ENCODE measurements at places on chromosomes 5 and 9.

GRCh38 chr5:61030163-61030482 lies 85.1 kb downstream of the NDUFAF2 start:
- no peak for DNase-seq

GRCh38 chr5:16774806-16775205 lies 158.0 kb upstream of the RETREG1 start:
- DNase-seq = no peak

DNA sequence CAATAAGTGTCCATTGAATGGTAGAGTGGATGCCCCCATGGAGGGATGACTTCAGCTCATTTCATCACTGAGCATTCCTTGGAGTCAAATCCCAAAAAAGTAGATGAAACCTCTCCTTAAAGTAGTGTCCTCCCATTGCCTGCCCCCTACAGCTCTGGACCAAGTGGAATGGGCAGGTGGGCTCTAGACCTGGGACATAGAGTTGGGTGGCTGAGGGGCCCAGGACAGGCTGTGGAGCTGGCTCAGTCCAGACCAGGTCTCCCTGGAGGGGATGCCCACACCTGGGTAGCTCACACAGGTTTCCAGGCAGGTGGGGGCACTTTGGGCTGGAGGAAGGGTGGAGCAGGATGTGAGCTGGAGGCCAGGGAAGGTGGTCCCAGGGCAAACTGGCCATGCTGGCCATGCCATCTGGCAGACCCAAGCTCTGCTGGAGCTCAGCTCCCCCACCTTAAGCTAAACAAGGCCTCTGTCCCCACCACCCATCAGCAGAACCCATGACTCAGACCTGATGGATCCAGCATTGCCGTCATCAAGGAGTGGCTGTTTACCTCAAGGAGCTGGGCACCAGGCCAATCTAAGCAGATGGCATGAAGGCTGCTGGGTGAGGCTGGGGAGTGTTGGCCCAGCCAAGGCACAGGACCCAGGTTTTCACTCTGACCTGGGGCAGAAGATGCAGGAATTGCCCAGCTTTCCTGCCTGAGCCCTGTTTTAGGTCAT lies 6.2 kb upstream of the SPINK4 start:
- DNase-seq = peak; percentile 83

- no peak for DNase-seq
Observed at GRCh38 chr5:138359621-138360020, 7.1 kb downstream of the KDM3B start.

DNA sequence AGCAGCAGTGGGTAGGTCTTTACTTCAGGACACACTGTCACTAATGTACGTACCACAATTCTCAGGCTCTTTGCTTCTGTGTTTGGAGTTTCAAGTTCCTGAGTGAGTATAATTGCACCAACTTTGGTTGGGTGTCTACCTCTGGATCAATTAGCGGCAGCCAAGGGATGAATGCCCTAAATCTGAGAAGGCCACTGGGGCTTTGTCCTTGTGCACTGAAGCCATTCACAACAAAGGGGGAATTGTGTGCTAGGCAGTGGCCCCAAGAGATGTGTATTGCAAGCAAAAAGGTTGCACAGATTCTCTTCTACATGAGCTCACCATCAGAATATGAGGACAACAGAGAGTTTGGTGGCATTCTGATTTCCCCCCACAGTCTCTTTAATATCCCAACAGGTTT lies 3.9 kb upstream of the PHF24 start:
- DNase-seq = no peak

DNA sequence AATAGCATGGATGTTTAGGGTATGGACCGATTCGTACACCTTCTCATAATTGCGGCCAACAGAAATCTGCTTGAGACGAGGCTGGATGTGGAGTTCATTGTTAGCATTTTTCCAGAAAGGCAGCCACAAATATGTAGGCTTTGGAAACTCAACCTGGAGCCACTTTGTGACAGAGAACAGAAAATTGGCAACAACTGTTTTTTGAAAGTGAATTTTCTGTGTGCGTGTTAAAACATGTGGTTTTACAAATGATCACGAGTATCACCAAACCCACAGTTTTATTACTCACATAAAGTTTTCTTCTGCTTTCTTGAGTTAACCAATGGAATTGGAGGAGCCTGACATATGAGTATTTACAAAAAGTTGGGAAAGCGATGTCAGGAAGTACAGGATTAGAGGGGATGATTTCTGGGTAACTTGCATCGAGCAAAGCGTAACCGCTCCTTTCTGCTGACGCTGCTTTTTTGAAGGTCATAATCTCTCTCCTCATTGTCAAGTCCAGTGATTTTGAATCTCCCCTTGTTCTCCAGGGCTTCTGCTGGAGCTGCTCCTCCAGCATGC lies 138.5 kb upstream of the TAF11L2 start:
- no peak for DNase-seq

GRCh38 chr5:82894716-82895115 lies 182.5 kb downstream of the TMEM167A start:
- DNase-seq = no peak

DNA sequence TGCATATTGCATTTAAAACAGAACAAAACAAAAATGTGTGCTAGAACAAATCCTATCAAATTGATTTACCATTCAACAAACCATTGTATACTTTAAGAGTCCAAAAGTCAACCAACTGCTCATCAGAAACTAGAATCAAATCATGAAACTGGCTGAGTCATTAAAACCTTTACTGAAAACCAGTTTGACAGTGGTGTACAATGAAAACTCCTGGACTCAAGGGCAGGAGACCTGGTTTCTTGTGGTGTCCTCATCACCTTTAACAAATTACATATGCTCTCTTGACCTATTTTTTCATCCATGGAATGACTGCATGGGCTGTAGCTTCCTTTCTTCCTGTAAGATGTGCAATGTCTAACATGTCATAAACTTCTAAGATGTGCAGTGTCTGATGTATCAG lies 315.3 kb upstream of the SLC30A5 start:
- DNase-seq = no peak

DNA sequence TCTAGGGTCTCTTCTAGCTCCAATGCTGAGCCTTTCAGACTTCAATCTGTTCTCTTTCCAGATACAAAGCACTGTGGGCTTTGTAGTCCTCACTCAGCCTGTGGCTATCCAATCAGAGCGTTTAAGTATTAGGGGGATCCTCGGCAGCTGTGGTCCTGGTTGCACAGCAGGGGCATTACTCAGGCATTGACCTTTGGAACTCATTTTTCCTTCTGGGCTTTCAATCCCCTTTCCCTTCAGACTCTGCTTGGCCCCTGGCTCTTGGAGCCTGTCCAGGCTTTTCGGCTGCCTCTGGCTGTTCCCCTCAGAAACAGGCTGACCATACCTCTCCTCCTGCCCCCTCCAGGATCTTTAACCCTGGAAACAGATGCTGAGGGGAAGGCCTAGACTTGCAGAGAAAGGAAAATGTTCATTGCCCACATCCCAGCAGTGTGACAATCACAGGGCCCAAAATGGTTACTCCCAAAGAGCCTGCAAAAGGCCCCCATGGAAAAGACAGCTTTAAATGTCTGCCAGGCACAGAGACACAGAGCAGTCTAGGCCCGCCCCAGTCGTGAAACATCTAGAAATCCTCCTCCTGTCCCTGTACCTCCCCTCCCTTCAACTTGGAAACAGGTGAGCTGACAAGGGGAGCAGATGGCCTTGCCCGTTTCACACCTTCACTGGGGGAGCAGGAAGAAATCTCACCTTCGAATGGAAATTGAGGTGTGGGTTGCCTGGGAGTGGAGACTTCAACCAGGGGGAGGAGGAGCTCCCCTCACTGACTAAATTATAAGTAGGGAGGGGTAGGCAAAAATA lies 13.7 kb downstream of the C1QTNF2 start:
- no peak for DNase-seq

- no peak for DNase-seq
Observed at GRCh38 chr5:93141969-93142368, 439.1 kb downstream of the NR2F1-AS1 start.

GRCh38 chr5:113059232-113060040 lies 82.8 kb downstream of the DCP2 start:
- no peak for DNase-seq

DNA sequence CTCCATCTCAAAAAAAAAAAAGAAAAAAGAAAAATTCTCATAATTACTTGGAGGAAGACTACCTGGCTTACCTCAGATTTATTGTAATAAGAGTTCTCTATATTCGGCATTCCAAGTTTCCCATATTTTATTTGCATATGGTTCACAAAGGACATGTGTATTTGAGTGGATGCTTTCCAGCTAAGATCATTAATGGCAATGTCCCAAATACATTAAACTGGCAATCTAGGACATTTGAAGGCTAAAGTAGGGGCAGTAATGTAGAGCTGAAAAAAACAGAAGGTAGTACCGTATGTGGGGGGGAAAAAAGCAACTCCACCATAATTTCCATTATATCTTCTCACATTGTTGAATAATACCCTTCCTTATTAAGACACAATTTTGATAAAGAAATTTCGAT lies 4.9 kb downstream of the TUT7 start:
- DNase-seq = no peak

GRCh38 chr5:79190235-79190529 lies 45.7 kb upstream of the JMY start:
- DNase-seq = no peak

- DNase-seq = peak; percentile 90
Observed at GRCh38 chr9:136485049-136486045, 2.5 kb upstream of the SEC16A start.

DNA sequence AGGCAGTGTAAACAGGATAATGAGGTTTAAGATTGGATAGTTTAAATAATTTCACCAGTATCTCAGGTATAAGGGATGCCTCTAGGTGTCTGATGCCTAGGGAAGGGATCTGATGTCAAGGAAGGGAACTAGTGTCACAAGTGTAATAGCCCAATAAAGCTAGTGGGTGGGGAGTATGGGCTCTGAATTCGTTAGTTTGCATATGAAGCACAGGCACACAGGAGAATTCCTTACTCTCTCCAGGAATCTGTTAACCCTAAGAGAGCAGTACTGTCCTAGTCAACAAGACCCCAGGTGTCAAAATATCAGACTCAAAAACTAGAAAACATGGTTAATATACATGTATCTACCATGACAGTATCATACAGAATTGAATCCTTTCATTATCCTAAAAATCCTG lies 352.5 kb upstream of the CYLC2 start:
- no peak for DNase-seq

GRCh38 chr5:135462304-135462703 lies 10.2 kb upstream of the TIFAB start:
- no peak for DNase-seq

DNA sequence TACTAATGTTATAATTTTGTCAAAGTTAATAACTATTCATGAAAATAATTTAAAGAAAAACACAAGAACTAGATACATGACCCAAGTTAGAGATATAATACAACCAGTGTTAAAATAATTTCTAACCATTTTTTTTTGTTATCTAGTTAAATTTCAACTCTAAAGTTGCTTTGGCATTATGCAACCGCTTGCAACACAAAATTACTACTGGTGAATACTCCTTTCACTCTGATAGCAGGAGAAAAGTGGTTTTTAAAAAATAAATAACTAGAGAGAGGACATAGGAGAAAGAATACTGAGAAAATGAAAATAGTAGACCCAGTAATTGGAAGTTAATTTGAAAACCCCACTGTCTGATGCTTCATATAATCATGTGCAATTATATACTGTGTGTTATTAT lies 622.4 kb upstream of the GRIN3A start:
- no peak for DNase-seq

DNA sequence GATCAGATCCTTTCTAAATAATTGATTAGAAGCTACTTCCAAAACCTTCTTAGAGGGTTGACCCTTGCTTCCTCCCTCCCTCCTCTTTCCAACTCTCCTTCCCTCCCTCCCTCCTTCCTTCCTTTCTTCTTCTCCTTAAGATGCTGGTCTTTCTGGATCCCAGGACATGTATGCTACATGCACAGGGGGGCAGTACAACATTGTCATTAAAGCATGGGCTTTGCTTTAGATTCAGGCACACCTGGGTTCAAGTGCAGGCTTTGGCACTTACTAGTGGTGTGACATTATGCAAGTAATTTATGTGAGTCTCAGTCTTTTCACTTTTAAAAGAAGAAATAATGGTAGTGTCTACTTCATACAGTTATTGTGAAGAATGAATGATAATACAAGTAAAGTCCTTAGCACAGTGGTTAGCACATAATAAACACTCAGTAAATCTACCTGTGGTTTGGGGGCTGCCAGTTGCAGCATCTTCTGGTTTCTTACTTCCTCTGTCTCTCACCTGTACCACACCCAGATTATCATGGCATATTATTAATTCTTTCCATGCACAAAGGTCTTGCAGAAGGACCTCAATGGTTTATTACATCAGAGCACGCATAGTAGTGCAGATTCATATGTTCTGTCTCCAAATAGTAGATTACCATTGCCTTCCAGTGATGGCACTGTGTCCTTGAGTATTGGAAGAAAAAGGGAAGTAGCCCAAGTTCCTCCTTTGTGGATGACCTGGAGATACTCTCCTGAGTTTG lies 154.1 kb downstream of the ARHGAP26 start:
- no peak for DNase-seq

GRCh38 chr9:91207729-91208418 lies 153.8 kb downstream of the AUH start:
- DNase-seq = no peak

- no peak for DNase-seq
Observed at GRCh38 chr9:24587883-24588282, 42.2 kb upstream of the IZUMO3 start.

- no peak for DNase-seq
Observed at GRCh38 chr9:18623221-18624079, 149.5 kb downstream of the ADAMTSL1 start.

- no peak for DNase-seq
Observed at GRCh38 chr5:80238778-80239679, 16.8 kb downstream of the SERINC5 start.

DNA sequence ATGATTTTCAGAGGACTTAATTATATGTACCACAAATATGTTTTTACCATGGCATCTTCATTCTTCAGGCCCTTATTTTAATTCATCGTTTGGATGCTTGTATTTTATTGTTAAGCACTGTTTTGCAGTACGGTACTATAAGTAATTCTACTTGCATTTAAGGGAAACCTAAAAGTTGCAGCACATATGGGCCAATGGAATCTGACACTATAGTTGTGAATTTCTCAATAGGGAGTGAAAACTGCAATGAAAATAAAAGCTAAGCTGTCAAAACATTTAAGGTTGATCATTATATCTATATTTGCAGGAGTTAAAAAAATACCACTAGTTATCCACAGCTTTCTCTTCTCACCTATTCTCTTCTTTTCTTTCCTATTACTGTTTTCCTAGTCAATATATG lies 1071.8 kb downstream of the MAT2B start:
- DNase-seq = no peak

GRCh38 chr5:157253547-157253946 lies 12.4 kb upstream of the CYFIP2 start:
- DNase-seq = no peak

GRCh38 chr9:7333719-7334118 lies 465.9 kb downstream of the DMAC1 start:
- no peak for DNase-seq
